ENCODE measurements at places on chromosomes 6 and 20. TPM values are rescaled to one million over a fixed set of nuclear protein-coding genes. Genes with fewer than 3 reads are reported as not detected.

- no peak for DNase-seq
Observed at GRCh38 chr20:36779656-36780025, 6.1 kb upstream of the DSN1 start.

DNA sequence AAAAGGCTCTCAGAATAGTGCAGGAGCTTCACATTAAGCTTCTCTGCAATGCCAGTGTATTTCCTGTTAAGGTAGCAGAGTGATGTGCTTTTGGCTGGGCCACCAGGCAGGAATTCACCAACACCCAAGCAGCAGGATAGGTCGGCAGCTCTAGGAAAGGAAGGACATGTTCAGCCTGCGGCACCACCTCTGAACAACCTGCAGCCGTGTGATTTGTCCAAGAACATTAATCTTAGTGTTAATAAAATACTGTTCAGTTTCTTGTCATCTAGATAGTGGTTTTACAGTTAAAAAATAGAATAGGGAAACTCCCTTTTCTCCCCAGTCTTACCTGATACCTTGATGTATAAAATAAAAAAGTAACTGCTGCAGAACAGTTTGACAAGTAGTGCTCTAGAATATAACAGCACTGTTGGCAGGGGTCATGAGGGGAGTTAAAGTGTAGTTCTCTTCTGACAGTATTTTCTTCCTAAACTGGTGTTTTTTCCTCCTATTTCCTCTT is 18.8 kb downstream of the ZNF292 start:
- no peak for DNase-seq

DNA sequence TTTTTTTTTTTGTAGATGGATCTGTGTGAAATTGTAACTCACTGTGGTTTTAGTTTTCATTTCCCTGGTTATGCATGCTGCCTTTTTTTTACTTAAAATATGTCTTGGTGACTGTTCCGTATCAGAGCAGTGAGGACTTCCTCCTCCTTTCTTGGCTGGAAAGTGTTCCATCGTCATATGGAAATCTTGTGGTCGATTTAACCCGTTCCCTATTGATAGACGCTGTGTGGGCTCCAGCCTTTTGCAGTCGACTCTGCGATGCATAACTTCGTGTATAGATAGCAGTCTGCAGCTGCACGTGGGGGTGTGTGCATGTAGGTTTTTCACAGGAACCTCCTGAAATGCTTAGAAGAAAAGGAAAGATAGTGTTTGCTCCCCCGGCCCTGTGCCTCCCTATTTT is 28.1 kb upstream of the PNPLA1 start:
- no peak for DNase-seq

- DNase-seq = no peak
Observed at GRCh38 chr20:17298171-17298570, 71.3 kb downstream of the PCSK2 start.

GRCh38 chr6:155130161-155130853 is 133.5 kb upstream of the CLDN20 start:
- DNase-seq = no peak

DNA sequence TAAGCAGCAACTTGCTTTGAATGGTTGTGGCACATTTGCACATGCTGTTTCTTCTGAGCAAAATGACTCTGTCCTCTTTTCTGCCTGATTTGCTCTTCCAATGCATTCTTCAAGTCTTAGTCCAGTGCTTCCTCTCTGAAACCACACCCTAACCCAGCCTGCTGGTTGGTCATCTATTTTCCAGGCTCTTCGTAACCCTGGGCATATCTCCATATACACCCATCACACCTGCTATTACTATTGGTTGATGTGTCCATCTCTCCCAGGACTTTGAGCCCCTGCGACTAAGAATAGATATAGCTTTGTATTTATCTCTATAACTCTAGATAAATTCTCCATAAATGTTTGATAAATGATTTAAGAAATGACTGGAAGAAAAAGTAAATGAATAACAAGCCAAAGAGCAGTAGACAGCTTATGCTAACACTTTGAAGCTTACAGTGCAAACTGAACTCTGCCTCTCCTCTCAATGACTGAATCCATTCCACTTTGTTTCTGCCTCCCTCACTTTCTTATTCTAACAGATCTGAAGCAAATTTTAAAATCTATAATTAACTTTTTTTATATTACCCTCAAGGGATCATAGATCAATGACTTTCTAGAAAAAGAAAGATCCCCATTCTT is 59.7 kb upstream of the NT5E start:
- DNase-seq = no peak

DNA sequence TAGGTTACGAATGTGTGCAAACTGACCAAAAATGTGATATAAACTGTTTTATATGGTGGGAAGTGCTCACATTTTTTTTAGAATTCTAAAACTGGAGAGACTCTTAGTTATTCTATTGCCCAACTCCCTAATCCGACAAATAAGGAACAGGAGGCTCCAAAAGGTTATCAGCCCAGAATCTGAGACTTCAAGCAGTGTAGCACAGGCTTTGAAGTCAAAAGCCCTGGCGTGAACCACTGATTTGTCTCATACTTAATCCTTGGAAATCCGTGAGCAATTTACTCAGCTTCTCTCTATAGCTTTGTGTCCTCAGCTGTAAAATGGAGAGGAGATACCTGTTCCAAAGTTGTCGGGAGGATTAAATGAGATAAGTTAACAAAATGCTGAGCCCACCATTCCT is 368.8 kb upstream of the SASH1 start:
- no peak for DNase-seq

DNA sequence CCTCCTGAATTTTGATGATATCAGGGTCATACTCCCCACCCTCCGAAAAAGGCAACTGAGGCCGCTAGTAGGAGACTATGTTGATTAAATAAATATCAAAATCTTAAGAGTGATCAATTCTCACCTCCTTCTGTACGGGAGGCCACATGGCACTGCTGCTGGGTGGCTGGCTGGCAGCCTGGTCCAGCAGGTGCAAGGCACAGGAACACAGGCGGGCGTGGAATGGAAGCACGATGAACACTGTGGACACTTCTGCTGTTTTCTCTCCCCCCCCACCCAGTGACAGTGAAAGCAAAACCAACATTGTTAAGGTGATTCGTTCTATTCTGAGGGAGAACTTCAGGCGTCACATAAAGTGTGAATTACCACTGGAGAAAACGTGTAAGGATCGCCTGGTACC is 9.7 kb upstream of the CLDN20 start:
- DNase-seq = no peak

- DNase-seq = no peak
Observed at GRCh38 chr6:139533573-139534471, 159.4 kb upstream of the CITED2 start.

HSPA1L gene
- 1.5 TPM for total RNA-seq

GRCh38 chr20:11451793-11452291 is 465.9 kb upstream of the BTBD3 start:
- no peak for DNase-seq

TRIM31 gene
- total RNA-seq = not detected

ADGRF5 gene
- not detected for total RNA-seq

DNA sequence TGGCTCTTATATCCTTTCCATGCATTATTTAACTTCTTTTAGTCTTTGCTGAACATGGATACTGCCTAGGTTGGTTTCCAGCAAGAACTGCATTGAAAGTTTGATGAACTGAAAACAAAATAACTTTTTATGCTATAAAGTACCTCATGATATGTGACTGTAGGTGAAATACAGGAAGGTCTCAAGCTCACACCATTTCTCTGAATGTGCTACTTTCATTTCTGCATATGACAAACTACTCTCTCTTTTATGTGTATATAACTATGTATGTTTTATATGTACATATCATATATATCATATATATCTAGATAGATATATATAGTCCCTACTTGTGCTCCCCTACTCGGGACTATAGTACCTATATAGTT is 65.9 kb downstream of the AIG1 start:
- no peak for DNase-seq

BTBD3 gene
- 131 TPM for total RNA-seq

- DNase-seq = no peak
Observed at GRCh38 chr6:51203504-51203903, 384.8 kb downstream of the TFAP2B start.

PHACTR1 gene
- 10.3 TPM for total RNA-seq

DNA sequence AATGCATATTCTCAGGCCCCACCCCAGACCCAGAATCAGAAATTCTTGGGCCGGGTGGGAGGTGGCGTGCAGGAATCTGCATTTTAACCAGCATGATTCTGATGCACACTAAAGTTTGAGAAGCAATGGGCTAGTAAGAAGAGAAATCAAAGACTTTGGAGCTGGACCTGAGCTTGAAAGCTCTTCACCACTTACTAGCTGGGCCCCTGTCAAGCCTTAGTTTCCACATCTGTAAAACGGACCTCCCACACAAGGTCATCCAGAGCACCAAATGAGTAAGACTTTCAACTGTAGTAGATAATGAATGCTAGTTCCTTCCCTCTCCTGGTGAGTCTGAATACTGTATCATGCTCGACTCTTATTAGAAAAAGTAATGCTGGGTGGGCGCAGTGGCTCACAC is 87.0 kb downstream of the TBC1D7 start:
- no peak for DNase-seq

GRCh38 chr6:138230759-138231380 is 12.6 kb upstream of the PBOV1 start:
- DNase-seq = no peak

- no peak for DNase-seq
Observed at GRCh38 chr6:21742238-21742660, 148.7 kb downstream of the SOX4 start.

DNA sequence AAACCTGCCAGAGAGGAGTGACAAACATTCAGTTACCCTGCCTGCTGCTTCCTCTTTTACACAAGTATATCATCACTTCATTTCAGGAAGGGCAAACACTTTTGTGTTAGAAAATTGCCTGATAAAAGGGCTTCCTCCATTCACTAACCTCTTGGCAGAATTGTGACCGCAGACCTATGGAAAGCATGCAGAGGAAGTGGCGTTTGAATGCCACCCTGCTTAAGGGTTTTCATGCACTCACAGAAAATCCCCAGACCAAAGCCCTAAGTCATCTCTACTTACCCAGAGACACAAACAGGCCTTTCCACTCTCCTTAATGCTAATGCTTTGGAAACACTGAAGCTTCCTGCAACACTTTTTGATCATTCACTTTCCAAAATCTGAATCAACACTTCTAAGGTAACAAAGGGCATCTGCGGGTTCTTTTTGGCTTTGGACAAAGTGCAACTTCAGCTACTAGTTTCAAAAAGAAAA is 22.1 kb upstream of the RALGAPA2 start:
- DNase-seq = no peak

- no peak for DNase-seq
Observed at GRCh38 chr6:21438237-21438985, 155.1 kb upstream of the SOX4 start.

DNA sequence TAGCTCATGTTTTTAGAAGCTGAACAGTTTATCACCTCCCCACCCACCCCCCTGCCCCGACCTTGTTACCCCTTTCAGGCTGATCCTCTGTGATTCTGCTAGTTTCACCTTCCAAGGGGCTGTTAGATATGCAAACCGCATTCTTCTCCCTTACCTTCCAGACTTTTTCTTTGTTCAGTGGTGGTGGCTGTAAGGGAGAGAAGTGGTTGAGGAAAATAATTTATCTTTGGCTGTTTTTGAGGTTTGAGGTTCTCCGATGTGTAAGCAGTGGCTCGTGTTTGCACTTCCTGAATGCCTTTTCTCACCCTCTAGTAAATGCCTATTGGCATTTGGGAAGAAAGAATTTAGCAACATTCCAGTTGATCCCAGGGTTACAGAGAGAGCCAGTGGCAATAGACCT is 69.4 kb upstream of the KCNG1 start:
- DNase-seq = no peak

GRCh38 chr6:22596011-22596410 is 26.6 kb downstream of the HDGFL1 start:
- no peak for DNase-seq

GTSF1L gene
- not detected for total RNA-seq

- DNase-seq = no peak
Observed at GRCh38 chr6:100347901-100348550, 116.7 kb downstream of the SIM1 start.

LY6G6D gene
- not detected for total RNA-seq

DNA sequence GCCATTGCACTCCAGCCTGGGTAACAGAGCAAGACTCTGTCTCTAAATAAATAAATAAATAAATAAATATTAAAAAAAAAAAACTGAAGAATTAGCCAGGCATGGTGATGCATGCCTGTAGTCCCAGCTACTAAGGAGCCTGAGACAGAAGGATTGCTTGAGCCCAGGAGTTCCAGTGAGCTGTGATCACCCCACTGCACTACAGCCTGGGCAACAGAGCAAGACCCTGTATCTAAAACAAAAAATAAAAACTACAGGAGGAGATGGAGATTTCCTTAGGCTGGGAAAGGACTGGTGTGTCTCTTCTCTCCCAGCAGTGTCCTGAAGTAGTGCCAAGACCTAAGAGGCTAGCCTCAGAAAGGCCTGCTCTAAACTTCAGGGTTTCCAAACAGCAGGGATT is 8.1 kb upstream of the GTF3C6 start:
- no peak for DNase-seq

DNA sequence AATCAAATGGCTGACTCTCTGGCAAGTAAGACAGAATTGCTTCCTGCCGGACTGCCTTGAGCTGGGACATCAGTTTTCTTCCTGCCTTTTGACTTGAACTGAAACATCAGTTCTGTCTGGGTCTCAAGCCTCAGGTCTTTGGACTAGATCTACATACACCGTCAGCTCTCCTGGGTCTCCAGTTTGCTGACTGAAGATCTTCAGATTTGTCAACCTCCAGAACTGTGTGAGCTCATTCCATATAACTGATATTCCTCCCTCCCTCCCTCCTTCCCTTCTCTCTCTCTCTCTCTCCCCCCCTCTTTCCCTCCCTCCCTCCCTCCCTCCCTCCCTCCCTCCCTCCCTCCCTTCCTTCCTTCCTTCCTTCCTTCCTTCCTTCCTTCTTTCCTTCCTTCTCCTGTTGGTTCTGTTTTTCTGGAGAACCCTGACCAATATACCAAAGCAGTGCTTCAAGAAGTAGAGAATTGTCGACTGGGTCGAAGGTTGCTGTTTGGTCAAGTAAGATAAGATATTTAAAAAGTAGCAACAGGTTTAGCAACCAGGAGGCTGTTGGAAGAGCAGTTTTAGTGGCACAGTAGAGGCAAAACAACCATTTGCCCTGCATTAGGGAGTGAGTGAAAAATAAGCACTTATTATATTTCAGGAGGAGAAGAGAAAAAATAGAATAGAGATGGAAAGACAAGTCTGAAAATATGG is 33.1 kb upstream of the CMTR1 start:
- DNase-seq = no peak

DNA sequence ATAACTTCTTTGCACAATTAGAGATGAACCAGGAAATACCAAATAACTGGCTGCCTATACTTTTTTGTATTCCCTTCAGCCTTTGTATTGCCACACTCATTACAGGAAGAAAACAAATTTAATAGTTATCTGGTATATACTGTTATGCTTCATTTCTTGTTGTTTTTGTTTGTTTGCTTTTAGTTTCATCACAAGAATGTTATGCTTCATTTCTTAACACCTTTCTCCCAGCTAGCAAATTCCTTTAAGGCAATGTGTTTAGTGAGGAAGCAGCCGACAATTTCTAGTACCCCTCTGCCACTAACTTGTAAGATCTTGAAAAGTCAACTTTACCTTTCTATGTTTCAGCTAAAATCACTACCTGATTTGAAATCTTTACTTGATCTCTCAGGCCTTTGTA is 1.4 kb downstream of the NCOA6 start:
- DNase-seq = no peak

SUPT3H gene
- total RNA-seq = 17.0 TPM

GRCh38 chr6:156110249-156110648 is 654.6 kb upstream of the NOX3 start:
- DNase-seq = no peak

- no peak for DNase-seq
Observed at GRCh38 chr20:60057866-60058807, 99.9 kb downstream of the CDH26 start.

- DNase-seq = no peak
Observed at GRCh38 chr20:50915424-50915823, 15.8 kb downstream of the ADNP start.

GRCh38 chr6:130118236-130118635 is 99.9 kb downstream of the L3MBTL3 start:
- no peak for DNase-seq
